ENCODE measurements at places on chromosomes 2 and 18. TPM values are rescaled to one million over a fixed set of nuclear protein-coding genes. Genes with fewer than 3 reads are reported as not detected.

The CXCR1 gene
- total RNA-seq, result not detected

The GREB1 gene
- 0.30 TPM for total RNA-seq

The C1GALT1C1L gene
- total RNA-seq, result not detected

The MEP1B gene
- not detected for total RNA-seq

The MCFD2 gene
- 38.8 TPM for total RNA-seq

The TMEM178A gene
- not detected for total RNA-seq
